ENCODE measurements at places on chromosomes 4 and X.
A peak's percentile ranks its signal among the peaks of the same experiment; 100 is the strongest.

GRCh38 chr4:141571362-141571761, 65.0 kb upstream of the IL15 start:
- DNase-seq = peak; percentile 73

DNA sequence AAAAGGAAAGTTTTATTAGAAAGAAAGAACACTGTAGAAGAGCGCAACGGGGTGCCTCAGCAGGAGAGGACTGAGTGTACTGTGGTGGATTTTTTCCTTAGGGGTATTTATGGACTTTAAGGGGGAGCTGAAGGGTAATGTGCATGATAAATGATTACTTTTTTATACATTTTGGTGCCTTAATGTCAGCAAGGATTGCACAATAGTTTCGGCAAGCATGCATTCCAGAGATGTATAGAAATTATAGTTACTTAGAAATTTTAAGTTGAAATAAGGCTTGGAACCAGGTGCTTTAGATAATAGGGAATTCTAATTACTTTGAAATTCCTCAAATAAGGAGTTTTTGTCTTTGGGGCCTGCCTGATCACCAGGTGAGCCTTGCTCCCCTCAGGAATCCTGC, 30.5 kb upstream of the SERPINA7 start:
- no peak for DNase-seq

DNA sequence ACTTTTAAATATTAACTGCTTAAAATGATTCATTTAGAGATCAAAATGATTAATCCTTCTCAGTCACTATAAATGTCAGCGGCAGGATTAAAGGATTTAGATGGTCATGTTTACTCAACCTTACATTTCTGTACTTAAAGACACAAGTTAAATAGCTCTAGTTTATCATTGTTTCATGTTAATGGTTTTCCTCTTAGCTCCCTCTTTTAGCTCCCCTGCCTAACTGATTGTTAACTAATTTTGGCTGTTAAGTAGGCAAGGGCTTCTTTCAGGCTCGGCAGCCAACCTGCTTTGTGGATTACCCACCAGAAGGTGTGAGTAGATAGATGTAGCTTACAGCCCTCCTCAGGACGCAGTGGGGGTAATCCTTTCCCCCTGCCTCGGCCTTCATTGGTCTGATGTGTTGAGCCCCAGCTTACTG, 96.0 kb downstream of the TENM3 start:
- DNase-seq = no peak

GRCh38 chrX:47146936-47147859, 2.2 kb downstream of the RBM10 start:
- no peak for DNase-seq

GRCh38 chrX:9885150-9885549, 82.0 kb upstream of the CLDN34 start:
- DNase-seq = no peak

DNA sequence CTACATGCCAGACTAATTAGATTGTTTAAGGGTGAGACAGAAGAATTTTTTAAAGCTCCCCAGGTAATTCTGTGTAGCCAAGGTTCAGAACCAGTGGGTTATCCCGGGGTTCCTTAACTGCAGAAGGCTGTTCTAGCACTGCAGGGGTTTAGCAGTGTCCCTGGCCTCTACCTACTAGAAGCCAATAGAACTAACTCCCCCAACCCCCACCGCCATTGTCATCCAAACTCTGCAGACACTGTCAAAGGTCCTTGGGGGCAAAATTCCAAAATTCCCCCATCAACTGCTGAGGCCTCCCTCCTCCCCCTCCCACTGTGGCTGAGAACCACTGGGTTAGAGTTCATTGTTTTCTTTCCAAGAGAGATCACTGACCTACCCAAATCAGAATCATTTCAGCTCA, 66.4 kb downstream of the MOSPD2 start:
- DNase-seq = no peak

DNA sequence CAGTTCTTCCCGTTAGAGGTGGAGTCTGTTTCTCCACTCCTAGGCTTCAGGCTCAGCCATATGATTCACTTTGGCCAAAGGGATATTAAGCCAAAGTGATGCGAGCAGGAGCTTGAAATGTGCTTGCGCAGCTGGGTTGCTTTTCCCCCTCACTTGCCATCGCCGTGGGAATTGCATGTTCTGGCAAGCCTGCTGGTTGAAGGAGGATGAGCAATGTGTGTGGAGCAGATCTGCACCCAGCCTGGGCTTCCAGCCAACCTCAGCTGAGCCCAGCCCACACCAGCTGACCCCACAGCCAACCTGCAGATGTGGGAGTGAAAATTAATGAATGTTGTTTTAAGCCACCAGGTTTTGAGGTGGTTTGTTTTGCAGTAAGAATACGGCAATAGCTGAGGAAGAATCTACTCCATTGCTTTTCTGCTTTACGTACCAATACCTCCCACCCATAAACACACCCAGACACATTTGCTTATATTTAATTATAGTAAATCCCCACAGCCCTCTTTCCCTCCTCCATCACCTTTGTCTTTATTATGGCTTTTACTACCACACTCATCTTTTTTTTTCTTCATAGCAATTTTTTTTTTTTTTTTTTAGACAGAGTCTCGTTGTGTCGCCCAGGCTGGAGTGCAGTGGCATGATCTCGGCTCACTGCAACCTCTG, 132.8 kb upstream of the FUNDC1 start:
- no peak for DNase-seq

DNA sequence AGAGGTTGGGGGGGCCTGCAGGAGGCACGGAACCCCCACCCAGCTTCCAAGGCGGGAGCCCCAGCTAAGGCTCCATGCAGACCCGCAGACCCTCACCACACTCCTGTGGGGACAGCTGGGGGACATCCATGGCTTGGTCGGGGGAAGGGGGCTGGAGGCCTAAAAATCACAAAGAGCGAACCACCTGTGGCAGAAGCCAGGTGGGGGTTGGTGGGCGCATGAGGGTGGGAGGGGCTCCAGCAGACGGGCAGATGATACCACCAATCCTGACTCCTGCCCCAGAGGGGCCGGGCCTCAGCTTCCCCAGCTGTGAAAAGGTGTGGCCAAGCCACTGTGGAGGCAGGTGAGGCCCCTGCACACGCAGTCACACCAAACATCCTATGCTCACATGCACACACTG, 111.6 kb downstream of the FAM53A start:
- DNase-seq = no peak

GRCh38 chr4:721261-722168, 15.9 kb downstream of the PCGF3 start:
- DNase-seq = no peak

GRCh38 chrX:1536712-1537030, 314 bp downstream of the P2RY8 start:
- DNase-seq = no peak

DNA sequence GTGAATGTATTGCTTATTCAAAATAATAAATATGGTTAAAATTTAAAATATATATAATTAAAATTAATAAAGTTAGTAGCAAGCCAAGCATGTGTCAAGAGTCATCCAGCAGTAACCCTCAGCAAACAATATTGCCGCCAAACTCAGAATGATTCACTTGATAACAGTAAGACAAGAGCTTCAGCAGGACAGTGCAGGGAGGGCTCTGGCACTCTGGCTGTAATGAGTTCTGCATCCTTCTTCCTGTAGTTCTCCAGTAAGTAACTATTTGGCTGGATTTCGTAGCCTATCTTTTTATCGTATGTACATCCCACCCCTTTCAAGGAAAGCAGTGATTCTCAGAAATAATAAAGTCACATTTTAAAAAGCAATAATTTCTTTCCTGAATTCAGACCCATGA, 17.6 kb downstream of the OTUD6A start:
- no peak for DNase-seq

- no peak for DNase-seq
Measured at GRCh38 chrX:119693040-119693995, at the start of gene SEPTIN6. Gene SEPTIN6 (minus strand): TSS chrX:119693168. CDS start chrX:119693105, 63 bp downstream.

DNA sequence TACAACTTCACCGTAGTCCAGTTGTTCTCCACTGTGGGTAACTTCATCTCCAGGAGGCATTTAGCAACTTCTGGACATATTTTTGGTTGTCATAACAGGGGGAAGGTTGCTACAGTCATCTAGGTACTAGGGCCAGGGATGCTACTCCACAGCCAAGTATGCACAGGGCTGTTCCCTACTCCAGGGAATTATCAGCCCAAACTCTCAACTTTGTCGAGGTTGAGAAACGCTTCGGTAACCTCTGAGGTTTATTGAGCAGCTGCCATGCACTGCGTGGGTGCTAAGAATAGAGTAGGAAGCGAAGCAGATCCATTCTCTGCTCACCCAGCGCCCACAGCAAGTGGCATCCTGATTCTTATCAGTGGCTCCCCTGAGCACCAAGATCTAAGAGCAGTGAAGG, 8.2 kb downstream of the FGFBP1 start:
- DNase-seq = no peak

- no peak for DNase-seq
Measured at GRCh38 chr4:13543032-13543838, 1.1 kb downstream of the NKX3-2 start.

GRCh38 chr4:165927815-165928214, 54.8 kb downstream of the TLL1 start:
- no peak for DNase-seq

- no peak for DNase-seq
Measured at GRCh38 chrX:652341-652741, 21.8 kb downstream of the SHOX start.

DNA sequence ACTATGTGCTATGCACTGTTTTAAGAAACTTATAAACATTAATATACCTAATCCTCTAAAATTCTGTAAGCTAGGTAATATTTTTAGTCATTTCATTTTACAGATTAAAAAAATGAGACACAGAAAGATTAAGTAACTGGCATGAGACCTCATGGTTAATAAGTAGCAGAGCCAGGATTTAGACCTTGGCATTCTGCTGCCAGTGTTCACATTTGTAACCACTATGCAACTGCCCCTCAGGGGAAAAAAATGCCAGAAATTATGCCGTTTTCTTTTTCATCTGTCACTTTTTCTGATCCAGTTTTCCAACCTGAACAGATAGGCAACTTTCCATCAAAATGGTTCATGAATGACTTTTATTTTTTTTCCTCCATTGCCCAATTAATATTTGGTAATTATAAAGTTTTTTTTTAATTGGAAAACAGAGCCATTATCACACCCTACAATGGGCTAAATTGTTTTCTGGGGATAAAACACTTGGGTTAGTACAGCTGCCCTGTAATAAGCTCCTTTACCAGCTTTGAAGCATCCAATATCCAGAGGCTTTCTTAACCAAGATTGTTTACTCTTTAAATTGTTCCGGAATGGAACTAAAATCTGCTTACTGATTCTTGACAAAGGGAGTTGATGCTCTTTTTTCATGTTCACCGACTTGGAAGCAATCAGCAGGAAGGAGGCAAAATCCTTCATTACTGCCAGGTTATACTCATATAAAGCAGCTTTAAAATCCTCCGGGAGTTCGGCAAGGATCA, 56.4 kb upstream of the DDX60 start:
- no peak for DNase-seq

GRCh38 chrX:2654436-2655340, 36.4 kb upstream of the CD99 start:
- no peak for DNase-seq

DNA sequence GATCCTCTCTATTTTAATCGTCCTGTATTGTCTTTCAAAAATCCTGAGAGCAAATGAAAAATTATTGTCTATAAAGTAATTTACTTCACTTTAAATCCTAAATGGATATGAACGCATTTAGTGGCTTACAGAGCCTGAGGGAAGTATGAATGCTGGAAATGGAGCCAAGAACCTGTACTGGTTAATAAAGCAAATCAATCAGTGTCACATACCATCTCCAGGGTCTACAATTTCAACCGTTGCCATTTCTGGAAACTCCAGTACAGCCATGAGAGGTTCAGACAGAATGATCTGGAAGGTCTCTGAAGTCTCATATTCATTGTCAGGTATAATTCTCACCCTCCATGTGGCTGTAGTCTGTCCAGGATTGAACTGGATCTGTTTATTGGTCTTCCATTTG, 76.6 kb downstream of the FREM3 start:
- no peak for DNase-seq

DNA sequence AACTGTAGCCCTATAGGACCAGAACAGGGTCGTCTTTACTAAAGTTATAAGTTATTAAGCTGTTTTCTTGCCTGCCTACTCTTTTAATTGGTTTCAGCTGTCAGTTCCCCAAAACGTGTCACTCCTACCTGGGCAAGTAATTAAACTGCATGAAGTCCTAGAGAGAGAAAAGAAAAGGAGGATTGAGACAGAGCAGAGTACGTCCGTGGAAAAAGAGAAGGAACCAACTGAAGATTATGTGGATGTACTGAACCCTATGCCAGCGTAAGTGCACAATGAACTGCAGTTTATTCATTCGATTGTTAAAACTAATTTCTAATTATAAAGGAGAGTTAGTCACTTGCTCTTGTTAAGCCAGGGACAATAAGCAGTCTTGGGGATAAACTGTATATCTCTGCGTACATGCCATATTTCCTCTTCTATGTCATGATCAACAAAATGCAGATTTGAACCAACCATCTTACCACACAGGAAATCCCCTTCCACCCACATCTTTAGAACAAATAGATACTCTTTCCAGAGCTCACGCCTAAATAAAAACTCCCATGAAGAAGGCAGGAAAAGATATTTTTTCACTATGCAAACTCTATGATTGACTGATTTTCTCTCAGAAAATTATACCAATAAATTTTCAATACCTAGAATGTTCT, 22.8 kb downstream of the STAP1 start:
- no peak for DNase-seq

- no peak for DNase-seq
Measured at GRCh38 chrX:97374266-97374665, 490.6 kb downstream of the RPA4 start.

GRCh38 chr4:150828159-150828558, 186.9 kb downstream of the LRBA start:
- DNase-seq = no peak

DNA sequence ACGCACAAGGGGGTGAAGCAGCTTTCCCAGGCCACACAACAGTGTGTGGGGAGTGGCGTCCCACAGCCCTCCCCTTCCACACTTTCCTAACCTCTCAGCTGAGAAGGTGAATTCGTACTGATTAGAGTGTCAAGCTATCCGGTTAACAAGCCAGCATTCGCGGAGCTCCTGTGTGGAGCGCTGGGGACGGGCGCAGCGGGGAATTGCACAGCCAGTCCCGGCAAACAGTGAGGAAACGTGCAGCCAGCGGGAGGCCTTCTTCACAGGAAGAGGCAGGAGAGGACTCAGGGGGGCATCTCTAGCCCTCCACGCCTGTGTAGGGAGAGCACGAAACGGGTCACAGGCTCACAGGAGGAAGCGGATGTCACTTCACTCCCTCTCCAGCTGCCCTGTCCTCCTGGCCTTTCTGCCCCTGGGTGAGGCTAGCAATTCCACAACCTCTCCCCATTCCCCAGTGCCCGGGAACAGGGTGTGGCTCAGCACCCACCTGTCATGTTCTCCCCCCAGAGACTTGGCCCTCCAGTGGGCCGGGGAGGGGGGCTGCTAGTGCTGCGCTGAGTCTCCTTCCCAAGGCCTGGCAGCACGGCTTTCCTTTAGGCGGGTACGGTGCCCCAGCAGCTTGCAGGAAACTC, 117.3 kb downstream of the CPZ start:
- no peak for DNase-seq

- DNase-seq = no peak
Measured at GRCh38 chr4:1512738-1513660, 106.8 kb upstream of the NKX1-1 start.

Data from HS-27A (cell line).